ENCODE measurements at places on chromosomes 4 and X. TPM values are rescaled to one million over a fixed set of nuclear protein-coding genes. Genes with fewer than 3 reads are reported as not detected.

MAGEA12 gene
- total RNA-seq: not detected

OTUD5 gene
- total RNA-seq: 52.3 TPM

RNF128 gene
- 0.10 TPM for total RNA-seq

NOX1 gene
- total RNA-seq: not detected

LONRF3 gene
- total RNA-seq: not detected

TLR10 gene
- total RNA-seq: not detected

GPRASP1 gene
- total RNA-seq: 0.96 TPM

PRR32 gene
- not detected for total RNA-seq

EOLA2 gene
- 36.7 TPM for total RNA-seq

DCAF16 gene
- 19.2 TPM for total RNA-seq

CCDC160 gene
- total RNA-seq: not detected

- no peak for DNase-seq
These were observed 473.2 kb upstream of the TECRL start for GRCh38 chr4:64882311-64883086.

DNA sequence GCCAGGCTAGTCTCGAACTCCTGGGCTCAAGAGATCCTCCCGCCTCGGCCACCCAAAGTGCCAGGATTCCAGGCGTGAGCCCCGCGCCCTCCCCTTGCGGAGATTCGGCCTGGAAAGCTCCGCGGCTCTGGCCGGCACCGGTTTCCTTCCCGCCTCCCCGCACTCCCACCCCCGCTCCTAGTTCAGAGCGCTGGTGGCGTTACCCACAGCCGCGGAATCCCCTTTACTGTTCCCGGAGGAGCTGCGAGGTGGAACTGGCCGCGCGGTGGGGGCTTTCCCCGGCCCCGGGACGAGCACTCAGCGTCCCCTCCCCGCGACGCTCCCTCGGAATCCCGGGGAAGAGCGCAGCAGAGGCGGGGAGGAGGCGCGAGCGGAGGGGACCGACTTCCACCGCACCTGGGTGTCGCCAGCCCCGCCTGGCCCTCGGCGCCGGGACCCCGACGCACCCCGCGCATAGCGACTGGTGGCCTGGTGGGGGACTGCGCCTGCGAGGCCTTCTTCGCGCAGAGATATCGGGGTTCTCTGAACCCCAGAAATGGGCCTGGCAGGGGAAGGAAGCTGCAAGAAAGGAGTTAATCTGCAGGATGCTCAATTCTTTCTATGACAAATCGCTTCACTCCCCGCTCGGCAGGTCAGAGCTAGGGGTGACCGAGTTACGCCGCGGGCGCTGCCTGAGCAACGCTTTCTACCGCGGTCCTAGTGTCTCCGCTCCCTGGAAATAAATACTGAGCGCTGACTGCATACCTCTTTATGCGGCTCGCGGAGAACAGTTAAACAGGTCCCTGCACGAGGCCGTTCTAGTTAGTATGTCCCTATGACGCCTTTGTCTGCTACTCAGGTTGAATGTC lies 14.6 kb upstream of the SLC25A4 start:
- DNase-seq: no peak

DNA sequence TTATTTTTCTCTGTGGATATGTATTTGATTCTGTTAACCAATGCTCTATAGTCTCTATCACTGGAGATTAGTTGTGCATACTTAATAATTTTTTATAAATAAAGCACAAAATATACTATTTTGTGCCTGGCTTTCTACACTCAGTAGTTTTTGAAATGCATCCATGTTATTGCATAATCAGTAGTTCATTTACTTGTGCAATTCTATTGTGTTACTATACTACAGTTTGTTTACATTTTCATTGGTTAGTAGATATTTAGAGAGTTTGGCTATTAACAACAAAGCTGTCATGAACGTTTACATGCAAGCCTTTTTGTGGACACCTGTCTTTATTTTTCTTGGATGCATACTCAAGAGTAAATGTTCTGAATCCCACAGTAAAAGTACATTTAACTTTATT lies 265.0 kb upstream of the FAT4 start:
- DNase-seq: no peak

GRCh38 chrX:8803326-8803725 lies 2.1 kb upstream of the FAM9A start:
- DNase-seq: no peak

DNA sequence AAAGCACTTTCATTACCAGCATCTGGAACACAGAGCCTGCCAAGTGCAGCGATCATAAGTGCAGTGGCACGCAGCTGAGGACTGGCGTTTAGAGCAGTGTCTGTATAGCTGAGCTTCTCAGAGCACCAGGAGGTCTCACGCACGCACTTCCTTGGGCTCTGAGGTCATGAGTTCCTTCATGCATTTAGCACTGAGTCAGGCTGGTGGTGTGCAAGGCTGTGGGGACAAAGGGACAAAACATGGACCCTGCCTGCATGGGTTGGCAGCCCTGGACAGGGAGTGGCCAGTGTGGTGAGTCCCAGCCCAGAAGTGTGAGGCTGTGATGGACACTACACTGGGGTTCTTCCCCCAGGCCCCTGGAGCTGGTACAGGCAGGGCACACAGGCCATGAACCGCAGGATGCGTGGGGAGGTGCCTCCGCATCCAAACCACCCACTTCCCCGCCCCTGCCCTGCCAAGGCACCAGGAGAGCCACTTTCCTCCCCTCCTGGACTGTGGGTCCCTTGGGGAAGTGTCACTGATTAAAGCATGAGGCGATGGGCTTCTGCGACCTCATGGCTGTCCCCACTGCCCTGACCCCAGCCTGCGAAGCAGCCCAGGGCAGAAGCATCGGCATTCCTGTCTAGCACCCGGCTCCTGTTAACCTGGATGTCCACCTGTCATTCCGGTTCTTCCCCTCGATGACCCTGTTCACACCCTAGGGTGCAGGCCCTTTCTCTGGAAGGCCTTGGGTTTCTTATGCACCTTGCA lies 37.2 kb upstream of the GPR78 start:
- peak; percentile 41 for DNase-seq

- DNase-seq: no peak
These were observed 45.7 kb upstream of the NSUN7 start for GRCh38 chr4:40704073-40704472.

DNA sequence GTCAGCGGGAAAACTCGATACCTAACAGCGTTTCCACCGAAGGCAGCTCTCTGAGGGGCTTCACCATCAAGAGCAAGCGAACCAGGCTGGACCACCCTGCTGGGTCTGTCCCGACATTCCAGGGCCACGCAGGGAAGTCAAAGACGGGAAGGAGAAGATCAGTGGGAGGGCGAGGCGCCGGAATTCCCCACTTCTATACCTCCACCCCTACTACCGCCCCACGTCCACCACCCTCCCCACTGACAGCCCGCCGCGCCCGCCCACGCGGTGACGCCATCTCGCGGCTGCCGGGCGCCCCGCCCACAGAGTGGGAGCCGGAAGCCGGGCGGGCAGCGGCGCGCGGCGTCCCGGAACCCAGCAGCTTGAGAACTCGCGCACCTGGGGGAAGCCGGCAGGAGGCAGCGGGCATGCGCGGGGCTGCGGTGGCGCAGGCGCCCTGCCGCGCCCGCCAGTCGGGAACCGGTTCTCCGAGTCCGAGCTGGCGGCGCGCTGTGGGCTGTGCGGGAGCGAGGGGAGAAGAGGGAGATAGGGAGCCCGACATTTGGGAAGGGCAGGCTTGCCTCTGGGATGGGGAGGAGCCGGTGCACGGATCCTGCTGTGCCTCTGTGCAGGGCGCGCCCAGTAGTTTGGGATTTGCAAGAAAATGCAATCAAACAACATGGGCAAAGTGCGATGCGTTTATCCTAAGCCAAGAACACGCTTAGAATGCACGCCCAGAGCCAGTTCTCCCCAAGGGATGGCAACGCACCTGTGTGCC lies 3.2 kb upstream of the STIM2 start:
- DNase-seq: peak; percentile 69

- DNase-seq: peak; percentile 11
These were observed 213.7 kb upstream of the PPARGC1A start for GRCh38 chr4:24103434-24104157.

- DNase-seq: no peak
These were observed 6.3 kb downstream of the GABRA4 start for GRCh38 chr4:46986922-46987638.

GRCh38 chrX:18931972-18932371 lies 51.9 kb downstream of the PHKA2 start:
- no peak for DNase-seq

DNA sequence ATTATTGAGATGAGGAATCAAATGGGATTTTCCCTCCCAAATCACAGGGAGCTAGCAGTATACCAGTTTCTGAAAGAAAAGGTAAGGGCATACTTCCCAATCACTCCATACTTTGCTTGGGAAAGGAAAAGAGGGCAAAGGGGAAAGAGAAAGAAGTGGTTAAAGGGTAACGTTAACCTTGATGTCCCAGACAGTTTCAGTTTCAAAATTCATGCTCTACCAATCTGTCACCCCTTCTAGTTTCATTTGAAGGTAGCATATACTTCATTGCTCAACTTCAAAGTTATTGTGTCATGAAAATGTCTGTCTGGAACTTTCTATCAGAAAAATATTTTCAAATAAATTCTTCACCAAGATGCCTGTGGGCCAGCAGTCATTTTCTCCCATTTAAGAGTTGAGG lies 16.0 kb downstream of the TNMD start:
- no peak for DNase-seq

DNA sequence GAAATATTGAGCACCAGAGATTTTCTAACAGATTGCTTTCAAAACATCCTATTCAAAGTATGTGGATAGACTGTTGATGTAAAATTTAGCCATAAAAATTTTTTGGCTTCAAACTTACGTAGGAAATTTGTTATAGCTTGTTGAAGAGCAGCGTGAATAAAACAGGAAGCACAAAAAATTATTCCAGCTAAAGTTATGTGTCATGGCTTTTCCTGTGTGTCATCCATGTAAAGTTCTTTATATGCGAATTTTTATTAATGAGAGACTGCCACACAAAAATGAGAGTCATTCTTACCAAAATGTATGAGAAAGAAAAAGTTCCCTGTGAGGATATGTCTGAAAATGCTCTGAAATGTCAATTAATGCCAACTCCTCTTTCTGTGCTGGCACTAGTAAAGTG lies 19.5 kb downstream of the EPGN start:
- peak; percentile 25 for DNase-seq

- no peak for DNase-seq
These were observed 243.9 kb downstream of the UNC5C start for GRCh38 chr4:95304898-95305297.

DNA sequence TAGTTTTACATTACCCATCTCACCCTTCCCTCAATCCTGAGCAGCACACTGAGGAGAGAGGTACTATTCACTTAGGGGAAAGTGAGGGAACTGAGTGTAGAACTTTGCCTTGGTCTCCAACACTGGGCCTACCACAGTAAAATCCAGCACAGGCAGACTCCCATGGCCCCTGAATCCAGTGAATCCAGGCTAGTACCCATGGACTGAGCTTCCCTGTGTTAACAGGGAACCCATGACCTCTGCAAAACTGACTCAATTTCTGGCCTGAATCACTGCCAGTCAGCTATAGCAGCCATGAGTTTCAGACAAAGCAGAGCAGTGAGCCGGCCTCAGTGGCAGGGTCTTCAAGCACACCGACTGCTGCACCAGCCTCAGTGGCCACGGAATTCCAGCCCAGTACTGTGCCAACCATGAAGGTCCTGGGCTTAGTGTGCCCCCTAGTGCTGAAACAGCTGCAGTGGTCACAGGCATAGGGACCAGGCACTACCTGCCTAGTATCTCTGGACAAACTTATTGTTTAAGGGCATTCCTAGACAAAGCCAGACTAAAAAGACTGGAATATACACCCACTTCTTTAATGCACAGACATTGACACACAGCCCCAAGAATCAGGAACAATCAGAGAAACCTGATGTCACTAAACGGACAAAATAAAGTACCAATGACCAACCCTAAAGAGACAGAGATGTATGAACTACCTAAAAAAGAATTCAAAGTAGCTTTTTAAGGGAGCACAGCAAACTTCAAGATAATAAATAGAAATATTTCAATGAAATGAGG lies 127.4 kb upstream of the RPL34 start:
- no peak for DNase-seq

GRCh38 chr4:8710946-8711345 lies 118.4 kb downstream of the CPZ start:
- no peak for DNase-seq

DNA sequence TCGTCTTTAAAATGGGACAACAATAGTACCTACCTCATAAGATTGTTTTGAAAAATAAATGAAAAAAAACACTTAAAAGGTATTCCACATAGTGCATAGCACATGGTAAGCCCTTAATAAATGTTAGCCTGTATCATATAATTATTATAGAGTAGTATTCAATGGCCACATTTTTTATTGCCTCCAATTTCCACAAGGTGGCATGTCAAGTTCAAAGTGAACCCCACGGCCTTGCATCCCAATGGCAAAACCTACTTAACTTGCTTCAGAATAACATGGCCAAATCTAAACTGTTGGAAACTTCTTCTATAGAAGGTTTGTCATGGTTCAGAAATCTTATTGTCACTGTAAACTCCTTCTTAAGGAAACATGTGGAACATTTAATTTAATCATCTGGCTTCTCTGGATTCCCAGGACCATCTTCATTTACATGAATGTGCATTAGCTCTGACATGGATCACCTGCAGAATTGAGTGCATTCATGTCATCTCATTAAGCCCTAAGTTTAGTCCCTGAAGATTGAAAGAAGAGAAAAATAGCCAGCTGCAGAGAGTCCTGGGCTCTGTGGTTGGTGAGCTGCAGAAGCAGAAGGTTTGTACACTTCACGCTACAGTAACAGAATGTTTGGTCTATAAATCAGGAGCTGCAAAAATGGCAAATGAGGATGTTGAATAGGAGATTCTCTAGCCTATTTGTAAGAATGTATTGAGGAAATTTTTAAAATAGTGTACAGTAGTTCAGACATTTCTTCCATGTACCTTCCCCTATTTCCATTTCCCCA lies 61.0 kb downstream of the ANXA3 start:
- DNase-seq: peak; percentile 45

- no peak for DNase-seq
These were observed 327.8 kb downstream of the GALNTL6 start for GRCh38 chr4:172141025-172141424.

DNA sequence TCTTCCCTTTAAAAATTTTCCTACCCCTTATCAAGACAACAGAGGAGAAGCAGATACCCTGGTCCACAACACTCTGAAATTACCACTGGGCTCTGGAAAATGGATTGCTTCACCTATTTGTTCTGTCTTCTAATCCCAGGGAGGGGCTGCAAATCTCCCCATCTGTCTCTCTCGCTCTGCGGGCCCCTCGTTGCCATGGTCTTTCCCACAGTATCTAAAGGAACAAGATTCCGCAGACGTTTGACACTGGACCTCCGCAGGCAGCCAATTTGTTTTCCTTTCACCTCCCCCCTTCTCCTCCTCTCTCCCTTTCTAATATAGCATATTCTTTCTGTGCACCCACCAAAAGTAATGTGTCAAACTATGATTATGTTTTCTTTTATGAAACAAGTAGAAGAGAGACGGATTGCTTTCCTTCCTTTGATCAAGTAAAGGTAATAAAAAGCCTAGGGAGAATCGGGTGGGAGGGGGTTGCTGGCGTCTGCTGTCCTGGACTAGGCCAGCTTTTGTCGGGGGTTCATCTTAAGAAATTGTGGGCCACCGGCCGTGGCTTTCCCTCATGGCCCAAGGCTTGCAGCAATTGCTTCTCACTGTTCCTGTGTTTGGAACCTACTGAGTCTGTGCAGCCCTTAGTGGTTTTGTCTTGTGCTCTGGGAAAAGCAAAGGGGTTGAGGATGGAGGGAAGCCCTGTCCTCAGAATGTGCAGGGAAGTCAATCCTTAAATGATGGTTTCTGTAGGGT lies 81.0 kb downstream of the MGST2 start:
- no peak for DNase-seq

GRCh38 chrX:144275843-144276242 lies 392.0 kb downstream of the UBE2NL start:
- DNase-seq: no peak
